Activated CD4-positive, alpha-beta T cell treated with anti-CD3 and anti-CD28 coated beads for 4 hours (primary cell): ENCODE measurements at places on chromosomes 4 and X.

DNA sequence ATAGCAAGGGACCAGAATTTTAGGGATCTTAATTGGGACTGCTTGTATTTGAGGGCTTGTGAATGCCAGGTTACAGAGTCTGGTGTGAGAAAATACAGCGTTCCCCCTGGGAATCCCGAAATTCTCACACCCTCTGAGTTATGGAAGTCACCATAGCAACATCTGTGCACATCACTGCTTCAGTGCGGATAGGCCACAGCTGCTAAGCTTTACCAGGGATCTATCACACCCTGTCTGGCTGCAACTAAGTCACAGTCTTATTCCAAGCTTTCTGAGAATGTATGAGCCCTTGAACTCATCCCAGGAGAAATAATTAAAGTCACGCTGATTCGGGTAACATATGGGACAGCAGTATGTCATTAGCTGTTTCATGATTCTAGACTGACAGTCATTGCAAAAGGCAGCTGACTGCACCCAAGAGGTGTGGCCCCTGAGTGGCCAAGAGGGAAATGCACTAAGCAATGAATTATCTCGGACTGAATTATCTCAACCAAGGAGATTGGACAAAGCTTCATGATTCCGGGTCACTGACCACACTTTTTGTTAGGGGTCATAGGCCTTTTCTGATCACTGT, 46.7 kb upstream of the BTC start:
- no peak for DNase-seq

- no peak for DNase-seq
Measured at GRCh38 chrX:63424063-63424462, 72.9 kb upstream of the SPIN4 start.

DNA sequence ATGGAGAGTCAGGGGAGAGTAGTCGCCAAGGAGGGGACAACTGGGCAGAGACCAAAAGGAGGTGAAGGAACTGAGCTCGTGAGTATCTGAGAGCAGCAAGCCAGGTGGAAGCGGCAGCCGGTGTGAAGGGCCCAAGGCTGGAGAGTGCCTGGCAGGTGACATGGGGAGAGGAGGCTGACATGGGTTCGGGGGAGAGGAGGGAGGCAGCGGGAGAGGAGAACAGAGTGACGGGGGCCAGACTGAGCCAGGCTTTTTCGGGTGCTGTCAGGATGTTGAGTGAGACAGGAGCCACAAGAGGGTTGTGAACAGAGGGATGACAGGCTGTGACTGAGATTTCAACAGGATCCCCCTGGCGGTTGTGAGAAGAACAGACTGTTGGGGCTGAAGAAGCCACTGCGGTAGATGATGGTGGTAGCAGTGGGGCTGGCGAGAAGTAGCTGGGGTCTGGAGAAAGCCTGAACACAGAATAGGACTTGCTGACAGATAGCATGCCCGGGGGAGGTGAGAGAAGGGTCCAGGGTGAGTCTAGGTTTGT, 5.7 kb downstream of the ELK1 start:
- DNase-seq: no peak

DNA sequence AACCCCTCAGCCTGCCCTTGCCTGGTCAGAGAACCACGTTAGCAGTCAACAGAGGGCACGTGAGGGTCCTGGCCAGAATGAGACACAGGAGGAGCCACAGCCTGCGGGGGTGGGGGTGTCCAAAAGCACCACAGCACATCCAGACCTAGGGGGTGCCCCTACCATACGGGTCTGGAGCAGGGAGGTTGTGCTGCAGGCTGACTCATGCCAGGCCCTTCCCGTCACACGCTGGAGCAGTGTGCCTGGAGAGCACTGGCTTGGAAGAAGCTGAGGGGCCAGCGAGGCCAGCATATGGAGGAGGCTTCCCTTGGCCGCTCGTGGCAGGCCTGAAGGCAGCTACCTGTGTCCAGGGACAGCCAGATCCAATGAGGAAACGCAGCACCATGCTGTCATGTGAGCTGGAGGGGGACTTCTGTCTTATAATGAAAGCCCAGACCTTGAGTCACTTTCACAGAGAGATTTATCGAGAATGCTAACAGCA, 1.5 kb upstream of the IRAK1 start:
- no peak for DNase-seq

GRCh38 chr4:169417629-169418282, 147.0 kb upstream of the SH3RF1 start:
- no peak for DNase-seq
